Endodermal cell (in vitro differentiated cells): ENCODE measurements at places on chromosomes 6 and 20.

- DNase-seq: peak; percentile 96
These were observed 1.5 kb downstream of the PABPC1L start for GRCh38 chr20:44911264-44911921.

- no peak for DNase-seq
These were observed 12.1 kb downstream of the TJAP1 start for GRCh38 chr6:43489277-43490072.

DNA sequence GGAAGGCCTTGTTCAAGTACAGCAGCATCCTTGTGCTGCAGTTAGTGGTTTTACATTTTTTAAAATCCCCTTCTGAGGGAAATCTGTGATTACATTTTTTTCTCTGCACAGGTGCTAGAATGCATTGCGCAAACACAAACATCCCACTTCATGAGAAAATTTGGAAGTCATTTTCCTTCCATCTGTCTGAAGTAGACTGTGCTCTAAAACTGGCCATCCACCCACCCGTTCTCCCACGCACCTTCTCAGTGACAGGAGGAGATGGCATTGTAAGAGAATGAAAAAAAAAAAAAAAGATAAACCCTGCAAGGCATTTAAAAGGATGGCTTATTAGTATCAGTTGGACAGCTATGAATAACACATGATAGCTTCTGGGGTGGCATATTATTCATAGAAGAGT lies 65.0 kb downstream of the SOBP start:
- no peak for DNase-seq

DNA sequence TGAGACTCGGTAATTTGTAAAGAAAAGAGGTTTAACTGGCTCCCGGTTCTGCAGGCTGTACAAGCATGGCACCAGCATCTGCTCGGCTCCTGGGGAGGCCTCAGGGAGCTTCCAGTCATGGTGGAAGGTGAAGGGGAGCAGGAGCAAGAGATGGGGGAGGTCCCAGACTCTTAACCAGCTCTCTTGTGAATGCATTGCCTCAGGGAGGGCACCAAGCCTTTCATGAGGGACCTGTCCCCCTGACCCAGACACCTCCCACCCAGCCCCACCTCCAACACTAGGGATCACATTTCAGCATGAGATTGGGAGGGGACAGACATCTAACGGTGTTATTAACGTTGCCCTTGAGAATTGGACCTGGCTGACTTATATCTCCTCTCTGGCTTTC lies 68.6 kb downstream of the PTPN1 start:
- DNase-seq: no peak

- no peak for DNase-seq
These were observed 1.8 kb upstream of the FBXL4 start for GRCh38 chr6:98949589-98949988.

- DNase-seq: no peak
These were observed 16.2 kb downstream of the PRKN start for GRCh38 chr6:162711376-162711775.

DNA sequence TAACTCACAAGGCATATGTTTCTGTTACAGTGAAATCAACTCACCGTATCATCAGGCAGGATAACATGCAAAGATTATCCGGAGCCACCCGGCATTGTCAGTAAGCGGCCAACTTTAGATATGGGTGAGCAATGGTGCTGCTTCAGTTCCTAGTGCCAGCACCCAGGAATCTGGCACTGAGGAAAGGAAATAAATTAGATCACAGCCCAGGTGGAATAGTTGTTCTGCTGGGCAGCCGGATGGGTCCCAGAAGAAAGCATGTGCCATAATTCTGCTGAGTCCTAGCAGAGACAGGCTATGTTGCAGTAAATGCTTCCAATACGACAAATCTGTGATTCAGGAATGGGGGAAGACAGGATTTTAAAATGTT lies 183.6 kb upstream of the SPTLC3 start:
- no peak for DNase-seq

DNA sequence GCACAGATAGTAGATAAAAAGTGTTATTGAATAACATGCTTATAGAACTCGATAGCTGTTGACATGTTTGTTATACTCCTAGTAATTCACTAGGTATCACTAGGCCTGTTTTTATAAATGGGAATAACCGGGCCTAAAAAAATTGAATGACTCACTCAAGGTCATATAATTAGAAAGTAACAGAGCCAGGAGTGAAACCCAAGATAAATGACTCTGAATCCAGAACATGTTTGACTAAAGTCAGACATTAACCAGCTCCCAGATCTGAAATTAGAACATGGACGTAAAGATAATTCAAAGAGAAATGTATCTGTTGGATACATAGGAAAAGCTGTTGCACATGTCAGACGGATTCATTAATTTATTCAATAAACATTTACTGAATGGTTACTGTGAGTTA lies 26.9 kb downstream of the RGS17 start:
- DNase-seq: no peak

DNA sequence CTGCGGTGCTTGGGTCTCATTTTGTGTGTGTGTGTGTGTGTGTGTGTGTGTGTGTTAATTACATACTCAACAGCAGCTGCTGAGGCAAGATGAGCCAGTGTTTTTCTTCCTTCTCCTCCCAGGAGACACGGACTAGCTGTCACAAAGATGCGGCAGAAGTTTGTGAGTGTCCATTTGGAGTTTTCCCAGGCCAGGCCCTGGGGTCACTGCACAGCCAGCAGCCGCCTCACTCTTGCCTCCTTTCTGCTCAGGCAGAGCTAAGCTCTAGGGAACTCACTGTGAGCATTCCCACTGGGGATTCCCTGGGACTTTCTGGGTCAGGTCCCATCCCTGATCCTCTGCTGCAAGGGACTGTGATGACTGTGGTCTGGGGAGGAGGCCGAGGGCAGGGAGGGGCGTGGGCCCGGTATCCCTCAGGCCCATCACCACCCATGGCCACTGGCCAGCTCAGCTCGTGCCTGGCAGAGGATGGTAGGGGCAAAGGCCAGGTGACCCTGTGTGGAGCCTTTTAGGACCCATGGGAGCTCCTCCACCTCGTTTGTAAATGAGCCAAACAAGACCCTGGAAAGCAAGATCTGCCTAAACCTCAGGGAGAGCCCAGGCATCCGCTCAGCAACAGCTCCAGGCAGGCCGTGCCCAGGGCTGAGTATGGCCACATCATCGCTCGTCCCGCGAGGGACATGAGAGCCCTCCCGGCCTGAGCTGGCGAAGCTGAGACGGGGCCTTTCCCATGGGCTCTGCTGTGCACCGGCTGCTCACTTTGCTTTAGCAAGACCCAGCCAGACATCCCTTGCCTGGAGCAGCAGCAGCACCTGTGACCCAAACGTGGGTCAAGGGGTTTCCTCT lies 102.0 kb downstream of the PSMB1 start:
- peak; percentile 45 for DNase-seq

- no peak for DNase-seq
These were observed 28.6 kb upstream of the CCN2 start for GRCh38 chr6:131979515-131980337.

GRCh38 chr6:19342616-19343015 lies 494.6 kb upstream of the ID4 start:
- no peak for DNase-seq

GRCh38 chr20:62569615-62570014 lies 72.7 kb upstream of the SLCO4A1 start:
- no peak for DNase-seq

GRCh38 chr6:88145298-88145963 lies 20.7 kb downstream of the CNR1 start:
- DNase-seq: no peak

GRCh38 chr6:113855500-113856374 lies 1.4 kb upstream of the MARCKS start:
- DNase-seq: peak; percentile 76

DNA sequence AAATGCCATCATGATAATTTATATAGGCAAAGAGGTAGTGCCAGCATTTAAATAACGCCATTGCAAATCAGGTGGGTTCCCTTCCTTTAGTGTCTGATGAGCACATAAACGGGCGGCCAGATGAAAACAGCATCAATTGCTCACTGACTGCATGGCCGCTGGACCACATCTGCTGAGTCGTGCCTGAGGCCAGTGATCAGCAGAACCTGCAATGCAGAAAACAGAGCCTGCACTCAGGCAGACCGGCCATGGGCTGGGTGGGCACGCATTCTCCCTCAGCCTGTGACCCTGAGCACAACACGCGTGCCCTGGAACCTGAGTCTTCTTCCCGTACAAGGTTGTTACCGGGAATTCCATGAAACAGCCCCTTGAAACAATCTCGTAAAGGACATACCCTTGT lies 144.0 kb upstream of the THBS2 start:
- DNase-seq: no peak

GRCh38 chr6:37021356-37022129 lies 16.1 kb downstream of the FGD2 start:
- DNase-seq: peak; percentile 84

GRCh38 chr6:36195471-36196112 lies 952 bp upstream of the BRPF3 start:
- no peak for DNase-seq
